Calu3 (cell line): ENCODE measurements at places on chromosomes 4 and X. TPM values are rescaled to one million over a fixed set of nuclear protein-coding genes. Genes with fewer than 3 reads are reported as not detected.
A peak's percentile ranks its signal among the peaks of the same experiment; 100 is the strongest.

FGA gene
- total RNA-seq: 0.34 TPM in 1 of 2 replicates, not detected in the other

MAGEA10 gene
- not detected in 2 replicates for total RNA-seq

GPRASP1 gene
- total RNA-seq: 3.6 and 3.9 TPM in 2 replicates

ARHGEF6 gene
- 0.07 and 0.17 TPM in 2 replicates for total RNA-seq

UGT2B17 gene
- not detected in 2 replicates for total RNA-seq

PCSK1N gene
- total RNA-seq: 53.3 and 70.5 TPM in 2 replicates

DNA sequence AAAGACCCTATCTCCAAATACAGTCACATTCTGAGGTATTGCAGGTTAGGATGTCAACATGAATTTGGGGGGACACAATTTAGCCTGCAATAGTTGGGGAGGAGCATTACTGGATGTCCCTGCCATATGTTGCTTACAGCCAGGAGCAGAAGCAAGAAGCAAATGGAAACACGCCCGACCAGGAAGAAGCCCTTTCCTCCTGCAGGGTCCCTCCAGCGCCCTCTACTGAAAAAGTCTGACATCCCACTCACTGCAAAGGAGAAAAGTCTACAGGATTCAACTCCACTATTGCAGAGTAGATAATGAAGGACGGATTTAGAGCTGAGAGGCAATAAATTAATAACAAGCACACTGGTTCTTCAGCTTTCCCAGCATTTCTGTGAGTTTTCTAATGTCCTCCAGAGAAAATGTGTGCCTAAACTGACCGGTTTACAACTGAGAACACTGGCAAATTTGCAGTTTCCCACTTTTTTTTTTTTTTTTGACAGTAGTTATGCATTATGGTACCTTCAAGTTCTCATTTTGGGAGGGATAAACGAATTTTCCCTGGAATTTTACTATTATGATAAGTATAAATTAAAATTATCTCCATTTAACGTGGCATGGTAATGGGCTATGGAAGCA lies 31.7 kb downstream of the COQ2 start:
- DNase-seq: peak; percentile 69
- H3K4me1 ChIP-seq: peaks cover 7% of the 10 kb centered on the region
- H3K36me3 ChIP-seq: peaks cover 6% of the 10 kb centered on the region
- no peaks in the 10 kb centered on the region for H3K27me3 ChIP-seq
- no peak overlapping the region for H3K4me3 ChIP-seq

DNA sequence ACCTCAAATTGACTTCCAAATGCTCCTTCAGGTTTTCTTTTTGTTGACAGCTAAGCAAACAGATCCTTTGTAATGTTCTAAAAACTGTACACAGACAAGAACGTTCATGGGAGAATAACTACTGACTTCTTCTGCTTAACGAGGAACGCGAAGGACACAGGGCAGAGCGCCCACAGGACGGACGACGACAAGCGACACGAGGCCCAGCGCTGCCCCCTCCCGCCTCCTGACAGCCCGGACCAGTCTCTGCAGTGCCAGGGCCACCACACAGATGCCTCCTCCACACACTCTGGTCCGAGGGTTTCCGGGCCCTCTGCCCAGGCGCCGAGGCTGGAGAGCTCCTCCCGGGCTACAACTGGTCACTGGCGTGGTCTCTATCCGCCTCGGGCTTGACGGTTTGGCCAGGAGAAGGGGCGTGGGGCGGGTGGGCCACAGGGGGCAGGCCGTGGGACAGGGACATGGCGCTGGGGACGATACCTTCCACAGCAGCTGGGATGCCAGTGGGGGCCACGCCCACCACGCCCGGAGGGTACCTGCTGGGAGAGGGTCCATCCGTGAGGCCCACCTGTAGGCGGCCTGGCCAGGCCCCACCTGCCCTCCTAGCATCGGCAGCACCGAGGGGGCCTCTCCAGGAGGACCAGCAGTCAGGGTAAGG lies 36.9 kb downstream of the CTBP1 start:
- no peak for DNase-seq
- H3K4me1 ChIP-seq: no peaks in the 10 kb centered on the region
- no peaks in the 10 kb centered on the region for H3K27me3 ChIP-seq
- no peak overlapping the region for H3K27ac ChIP-seq

- H3K27ac ChIP-seq: no peak overlapping the region
- H3K4me3 ChIP-seq: no peak overlapping the region
These were observed 24.4 kb upstream of the CITED1 start for GRCh38 chrX:72330131-72330530.

DNA sequence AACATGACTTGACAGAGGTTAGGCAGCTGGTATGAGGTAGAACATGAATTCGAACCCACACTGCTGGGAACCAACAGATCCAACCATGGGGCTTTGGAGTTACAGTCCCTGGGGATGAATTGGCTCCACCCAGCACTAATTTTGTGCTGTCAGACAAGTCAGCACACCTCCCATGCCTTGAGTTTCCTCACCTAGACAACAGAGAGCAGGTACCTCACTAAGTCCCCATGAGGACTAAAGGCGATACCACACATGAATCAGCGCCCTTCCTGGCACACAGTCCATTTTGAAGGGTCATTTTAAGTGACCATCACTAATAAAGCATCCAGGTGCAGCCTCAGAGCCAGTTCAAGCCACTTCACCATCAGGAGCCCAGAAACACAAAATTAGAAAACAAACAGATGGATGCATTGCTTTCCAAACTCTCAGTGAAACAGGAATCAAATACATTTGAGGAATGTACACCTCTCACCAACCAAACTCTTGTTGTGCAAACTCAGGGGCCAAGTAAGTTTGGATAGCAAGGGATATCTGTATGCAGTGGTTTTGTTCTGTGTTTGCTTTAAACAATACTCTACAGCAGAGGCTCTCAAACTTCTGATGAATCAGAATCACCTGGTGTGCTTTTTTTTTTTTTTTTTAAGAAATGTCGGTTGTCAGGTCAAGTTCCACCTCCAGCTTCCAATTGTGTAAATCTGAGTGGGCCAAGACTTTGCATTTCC lies 10.1 kb downstream of the IDS start:
- peaks cover 61% of the 10 kb centered on the region for H3K36me3 ChIP-seq
- peak overlapping the region; percentile 30 for H3K27ac ChIP-seq
- no peaks in the 10 kb centered on the region for H3K4me1 ChIP-seq
- H3K4me3 ChIP-seq: no peak overlapping the region
- no peaks in the 10 kb centered on the region for H3K27me3 ChIP-seq

GRCh38 chrX:148854306-148854705 lies 353.9 kb downstream of the AFF2 start:
- H3K4me1 ChIP-seq: no peaks in the 10 kb centered on the region
- DNase-seq: no peak
- H3K27ac ChIP-seq: no peak overlapping the region
- no peak overlapping the region for H3K4me3 ChIP-seq
- no peaks in the 10 kb centered on the region for H3K36me3 ChIP-seq

DNA sequence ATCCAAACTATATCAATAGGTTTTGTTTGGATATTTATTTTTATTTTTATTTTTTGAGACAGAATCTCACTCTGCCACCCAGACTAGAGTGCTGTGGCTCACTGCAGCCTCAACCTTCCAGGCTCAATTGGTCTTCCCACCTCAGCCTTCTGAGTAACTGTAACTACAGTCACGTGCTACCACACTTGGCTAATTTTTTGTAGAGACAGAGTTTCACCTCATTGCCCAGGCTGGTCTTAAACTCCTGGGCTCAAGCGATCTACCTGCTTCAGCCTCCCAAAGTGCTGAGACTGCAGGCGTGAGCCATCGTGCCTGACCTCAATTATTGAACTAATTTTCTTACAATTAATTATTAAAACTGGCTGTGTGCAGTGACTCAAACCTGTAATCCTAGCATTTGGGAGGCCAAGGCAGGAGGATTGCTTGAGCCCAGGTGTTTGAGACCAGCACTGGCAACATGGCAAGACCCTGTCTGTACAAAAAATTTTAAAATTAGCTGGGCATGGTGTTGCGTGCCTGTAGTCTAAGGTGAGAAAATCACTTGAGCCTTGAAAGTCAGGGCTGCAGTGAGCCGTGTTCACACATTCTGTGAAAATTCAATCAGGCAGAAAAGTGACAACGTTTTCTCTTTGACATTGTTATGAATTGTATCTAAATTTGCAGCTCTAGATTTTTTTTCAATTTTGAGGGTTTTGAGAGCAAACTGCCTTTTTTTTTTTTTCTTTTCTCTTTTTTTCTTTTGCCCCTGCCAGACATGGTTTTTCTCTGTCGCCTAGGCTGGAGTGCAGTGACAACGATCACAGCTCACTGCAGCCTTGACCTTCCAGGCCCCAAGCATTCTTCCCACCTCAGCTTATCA lies 66.0 kb downstream of the UBE2K start:
- H3K27ac ChIP-seq: no peak overlapping the region
- H3K36me3 ChIP-seq: peaks cover 17% of the 10 kb centered on the region
- H3K4me3 ChIP-seq: no peak overlapping the region

DNA sequence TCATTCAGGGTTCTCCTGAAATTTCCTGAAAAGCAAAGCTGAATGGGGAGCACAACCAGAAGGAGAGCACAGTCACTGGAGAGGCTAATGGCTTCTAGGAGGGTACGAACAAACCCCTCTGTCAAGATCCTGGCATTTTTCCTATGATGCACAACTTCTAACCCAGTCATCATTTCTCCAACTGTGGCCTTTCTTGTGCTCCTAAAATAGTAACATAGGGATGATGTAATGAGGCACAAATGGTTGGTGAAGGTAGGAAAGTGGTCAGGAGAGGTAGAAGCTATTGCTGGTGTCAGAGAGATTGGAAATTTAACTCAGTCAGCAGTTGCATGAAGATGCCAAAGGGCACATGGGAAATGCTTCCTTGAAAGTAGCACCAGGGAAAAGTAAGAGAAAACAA lies 52.7 kb downstream of the SLC10A7 start:
- H3K36me3 ChIP-seq: no peaks in the 10 kb centered on the region
- no peaks in the 10 kb centered on the region for H3K27me3 ChIP-seq
- H3K4me3 ChIP-seq: no peak overlapping the region
- H3K4me1 ChIP-seq: no peaks in the 10 kb centered on the region
- DNase-seq: no peak

- no peaks in the 10 kb centered on the region for H3K4me1 ChIP-seq
- H3K27ac ChIP-seq: no peak overlapping the region
- no peak overlapping the region for H3K4me3 ChIP-seq
- no peaks in the 10 kb centered on the region for H3K27me3 ChIP-seq
- DNase-seq: no peak
- H3K36me3 ChIP-seq: no peaks in the 10 kb centered on the region
These were observed 8.4 kb upstream of the TMEM144 start for GRCh38 chr4:158201876-158202275.

DNA sequence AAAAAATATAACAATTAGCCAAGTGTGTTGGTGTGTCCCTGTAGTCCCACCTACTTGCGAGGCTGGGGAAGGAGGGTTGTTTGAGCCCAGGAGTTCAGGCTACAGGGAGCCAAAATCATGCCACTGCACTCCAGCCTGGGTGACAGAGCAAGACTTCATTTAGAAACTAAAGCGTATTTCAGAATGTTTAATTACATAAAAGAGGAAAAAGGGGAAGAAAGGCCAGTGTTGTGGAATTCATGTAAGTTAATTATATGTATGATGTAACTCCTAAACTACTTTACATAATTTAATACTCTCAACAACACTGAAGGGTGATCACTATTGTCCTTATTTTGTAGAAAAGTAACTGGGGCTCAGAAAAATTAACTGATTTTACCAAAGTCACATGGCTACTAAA lies 67.2 kb upstream of the HOPX start:
- no peaks in the 10 kb centered on the region for H3K4me1 ChIP-seq
- H3K36me3 ChIP-seq: no peaks in the 10 kb centered on the region
- no peak for DNase-seq
- no peaks in the 10 kb centered on the region for H3K27me3 ChIP-seq
- H3K4me3 ChIP-seq: no peak overlapping the region

DNA sequence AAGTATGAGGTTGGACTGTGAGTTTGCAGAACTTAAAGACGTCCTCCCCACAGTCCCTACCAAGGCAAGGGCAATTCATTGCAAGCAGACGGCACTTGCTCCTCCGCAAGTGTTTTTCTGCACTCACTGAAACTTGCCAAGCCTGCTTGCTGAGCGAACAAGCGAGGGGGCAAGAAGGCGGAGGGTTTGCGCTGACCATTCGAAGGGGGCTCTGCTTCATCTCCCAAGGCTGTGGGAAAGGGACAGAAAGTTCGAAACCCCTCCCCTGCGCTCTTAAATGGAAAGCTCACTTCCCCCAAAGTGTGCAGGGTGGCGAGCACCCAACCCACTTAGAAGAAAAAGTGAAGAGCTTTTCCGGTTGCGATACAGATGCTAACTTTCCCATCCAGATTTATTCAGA lies 1.4 kb downstream of the MID1 start:
- peak; percentile 20 for DNase-seq
- peaks cover 47% of the 10 kb centered on the region for H3K36me3 ChIP-seq
- H3K4me1 ChIP-seq: peaks cover 39% of the 10 kb centered on the region
- H3K27me3 ChIP-seq: no peaks in the 10 kb centered on the region
- H3K27ac ChIP-seq: peak overlapping the region; percentile 89

- no peak for DNase-seq
- no peaks in the 10 kb centered on the region for H3K4me1 ChIP-seq
- H3K4me3 ChIP-seq: no peak overlapping the region
- H3K36me3 ChIP-seq: no peaks in the 10 kb centered on the region
- no peaks in the 10 kb centered on the region for H3K27me3 ChIP-seq
These were observed 818.5 kb downstream of the FAM133A start for GRCh38 chrX:94492541-94492940.

GRCh38 chrX:1673337-1673736 lies 58.5 kb downstream of the ASMT start:
- H3K27ac ChIP-seq: no peak overlapping the region
- H3K4me3 ChIP-seq: no peak overlapping the region
- H3K4me1 ChIP-seq: no peaks in the 10 kb centered on the region
- peak; percentile 44 for DNase-seq

DNA sequence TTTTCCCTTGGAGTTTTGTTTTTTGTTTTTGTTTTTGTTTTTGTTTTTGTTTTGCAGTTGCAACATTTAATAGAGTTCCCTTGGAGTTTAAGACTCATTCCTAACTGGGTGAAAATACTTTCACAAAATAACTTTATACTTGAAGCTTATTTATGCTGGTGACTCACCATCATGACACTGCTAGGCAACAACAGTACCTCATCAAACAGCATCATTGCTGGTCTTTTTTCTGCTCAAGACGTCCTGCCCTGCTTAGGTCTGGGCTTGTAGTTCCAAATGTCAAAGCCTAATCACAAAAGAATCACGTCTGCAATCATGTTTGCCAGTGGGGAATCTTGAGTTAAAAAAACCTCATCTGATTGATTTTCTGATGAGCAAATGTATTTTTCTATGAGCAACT lies 105.7 kb upstream of the PRPS2 start:
- no peak for DNase-seq
- peaks cover 5% of the 10 kb centered on the region for H3K4me1 ChIP-seq
- H3K27me3 ChIP-seq: peaks cover 90% of the 10 kb centered on the region
- no peak overlapping the region for H3K4me3 ChIP-seq
- H3K36me3 ChIP-seq: no peaks in the 10 kb centered on the region

DNA sequence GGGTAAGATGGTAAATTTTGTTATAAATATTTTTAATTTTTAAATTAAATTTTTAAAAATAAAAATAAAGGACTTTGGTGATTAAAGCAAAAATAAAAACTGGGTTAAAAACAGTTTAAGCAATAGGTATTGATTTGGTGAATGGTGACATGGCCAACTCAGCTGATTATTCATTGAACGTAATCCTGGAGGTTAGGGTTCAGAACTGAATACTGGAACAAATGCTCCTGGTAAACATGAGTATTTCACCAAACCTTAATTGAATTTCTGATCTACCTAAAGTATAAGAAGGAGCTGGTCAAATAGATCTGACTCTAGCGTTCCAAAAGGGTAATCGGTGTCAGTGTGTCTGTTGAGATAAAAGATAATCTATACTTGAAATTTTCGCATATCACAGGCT lies 141.8 kb downstream of the SHROOM3 start:
- no peak overlapping the region for H3K27ac ChIP-seq
- H3K36me3 ChIP-seq: no peaks in the 10 kb centered on the region
- DNase-seq: no peak
